Suppressor macrophage treated with lipopolysaccharide for 4 hours (primary cell): ENCODE measurements at places on chromosomes 5 and 9.

GRCh38 chr9:18743971-18744370 is 270.0 kb downstream of the ADAMTSL1 start:
- DNase-seq: no peak

- no peak for DNase-seq
Measured at GRCh38 chr9:129027685-129028191, 393 bp downstream of the SH3GLB2 start.

- DNase-seq: no peak
Measured at GRCh38 chr9:14326264-14326826, 12.4 kb upstream of the NFIB start.

- no peak for DNase-seq
Measured at GRCh38 chr5:107121793-107122519, 548.8 kb downstream of the EFNA5 start.

GRCh38 chr9:123208626-123209174 is 59.7 kb downstream of the STRBP start:
- no peak for DNase-seq

GRCh38 chr9:4894076-4894475 is 91.0 kb upstream of the JAK2 start:
- peak; percentile 58 for DNase-seq

GRCh38 chr9:36759141-36759540 is 186.4 kb downstream of the MELK start:
- DNase-seq: no peak

DNA sequence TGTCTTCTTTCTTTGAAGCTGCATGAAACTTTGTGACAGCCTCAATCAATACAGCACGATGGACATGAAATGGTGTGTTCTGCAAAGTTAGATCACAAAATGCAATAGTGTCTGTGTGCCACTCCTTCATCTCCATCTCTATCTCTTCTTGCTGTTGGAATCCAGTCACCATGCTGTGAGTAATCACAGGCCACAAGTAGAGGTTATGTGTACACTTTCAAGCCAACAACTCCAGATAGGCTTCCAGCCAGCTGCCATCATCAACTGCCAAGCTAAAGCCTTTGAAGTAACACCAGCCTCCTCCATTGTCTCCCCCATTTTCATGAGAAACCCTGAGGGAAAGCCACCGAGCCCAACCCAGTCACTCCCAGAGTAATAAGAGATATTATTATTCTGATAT is 360.6 kb downstream of the PTPRD start:
- no peak for DNase-seq

DNA sequence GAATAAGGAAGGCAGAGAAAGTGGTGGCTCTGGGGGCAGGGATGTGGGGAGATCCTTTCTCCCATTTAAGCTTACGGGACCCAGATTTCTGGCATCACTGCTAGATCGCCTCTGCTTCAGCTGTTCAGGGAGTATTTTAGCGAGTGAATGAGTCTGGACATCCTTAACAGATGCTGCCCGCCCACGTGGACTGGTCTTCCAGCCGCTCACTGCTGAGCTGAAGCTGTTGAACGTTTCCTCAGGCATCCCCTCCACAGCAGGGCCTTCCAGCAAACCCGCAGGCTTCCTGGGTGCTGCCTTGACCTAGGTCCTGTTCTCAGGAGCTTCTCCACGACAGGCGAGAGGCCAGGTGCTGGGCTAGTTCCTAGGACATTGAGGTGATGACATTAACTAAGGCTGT is 144.4 kb upstream of the EFNA5 start:
- DNase-seq: no peak
